NCI-H524 (cell line): ENCODE measurements at places on chromosomes 13 and 19.

- no peak for DNase-seq
Observed at GRCh38 chr19:48473161-48473966, 4.2 kb downstream of the CYTH2 start.

GRCh38 chr19:55216461-55217198 is 7.3 kb upstream of the PTPRH start:
- DNase-seq = peak; percentile 84

DNA sequence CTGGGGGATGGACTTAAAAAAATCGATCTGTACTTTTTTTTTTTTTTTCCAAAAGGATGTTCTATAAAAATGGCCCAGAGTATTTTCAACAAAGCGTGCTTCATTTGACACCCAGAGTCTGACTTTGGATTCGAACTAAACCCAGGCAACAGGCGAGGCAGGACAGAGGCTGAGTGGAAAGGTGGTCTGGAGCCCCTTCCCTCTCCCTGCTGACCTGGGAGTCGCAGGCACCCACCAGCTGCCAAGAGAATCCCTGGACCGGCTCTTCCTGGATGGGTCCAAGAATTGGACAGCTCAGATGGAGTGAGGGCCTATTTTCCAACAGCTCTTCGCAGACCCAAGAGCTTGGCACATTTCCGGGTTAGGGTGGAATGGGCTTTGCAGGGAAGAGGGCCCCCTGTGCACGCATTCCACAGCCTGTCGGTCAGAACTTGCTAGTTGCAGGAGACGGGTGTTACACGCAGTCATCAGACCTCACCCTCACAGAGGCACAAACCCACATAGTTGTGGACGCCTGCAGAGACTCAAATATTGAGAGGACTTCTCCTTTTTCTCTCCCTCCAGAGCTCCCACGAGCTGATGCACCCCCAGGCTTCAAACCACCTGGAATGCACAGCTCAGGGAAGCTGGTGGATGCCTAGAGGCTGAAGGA is 15.2 kb downstream of the KCTD15 start:
- no peak for DNase-seq

GRCh38 chr13:40680659-40681323 is 14.3 kb upstream of the FOXO1 start:
- DNase-seq = no peak

GRCh38 chr19:1270213-1270853 is 1.2 kb downstream of the CIRBP start:
- no peak for DNase-seq

DNA sequence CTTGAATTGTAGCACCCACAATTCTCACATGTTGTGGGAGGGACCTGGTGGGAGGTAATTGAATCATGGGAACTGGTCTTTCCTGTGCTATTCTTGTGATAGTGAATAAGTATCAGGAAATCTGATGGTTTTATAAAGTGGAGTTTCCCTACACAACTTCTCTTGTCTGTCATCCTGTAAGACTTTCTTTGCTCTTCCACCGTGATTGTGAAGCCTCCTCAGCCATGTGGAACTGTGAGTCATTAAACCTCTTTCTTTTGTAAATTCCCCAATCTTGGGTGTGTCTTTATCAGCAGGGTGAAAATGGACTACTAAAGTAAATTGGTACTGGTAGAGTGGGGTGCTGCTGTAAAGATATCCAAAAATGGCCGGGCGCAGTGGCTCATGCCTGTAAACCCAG is 215.6 kb downstream of the LIG4 start:
- no peak for DNase-seq

DNA sequence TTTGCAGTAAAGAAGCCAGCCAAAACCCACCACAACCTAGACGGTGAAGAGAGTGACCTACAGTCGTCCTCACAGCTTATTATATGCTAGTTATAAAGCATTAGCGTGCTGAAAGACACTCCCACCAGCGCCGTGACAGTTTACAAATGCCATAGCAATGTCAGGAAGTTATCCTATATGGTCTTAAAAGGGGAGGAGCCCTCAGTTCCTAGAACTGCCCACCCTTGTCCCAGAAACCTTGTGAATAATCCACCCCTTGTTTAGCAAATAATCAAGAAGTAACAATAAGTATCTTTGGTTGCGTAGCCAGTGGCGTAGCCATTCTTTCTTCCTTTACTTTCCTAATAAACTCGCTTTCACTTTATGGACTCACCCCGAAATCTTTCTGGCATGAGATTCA is 227.9 kb upstream of the ARGLU1 start:
- DNase-seq = no peak

GRCh38 chr13:101875717-101876393 is 423.4 kb downstream of the ITGBL1 start:
- DNase-seq = no peak

GRCh38 chr13:98595134-98595533 is 18.2 kb upstream of the STK24 start:
- no peak for DNase-seq

GRCh38 chr13:75660694-75661093 is 24.6 kb downstream of the LMO7 start:
- DNase-seq = no peak

GRCh38 chr19:18731562-18732008 is 48.1 kb downstream of the CRTC1 start:
- no peak for DNase-seq

GRCh38 chr13:42395086-42395821 is 123.3 kb downstream of the AKAP11 start:
- no peak for DNase-seq

- peak; percentile 6 for DNase-seq
Observed at GRCh38 chr19:53102206-53102755, 941 bp downstream of the ZNF160 start.

- no peak for DNase-seq
Observed at GRCh38 chr13:33722216-33722915, 95.6 kb upstream of the RFC3 start.

- no peak for DNase-seq
Observed at GRCh38 chr13:100451923-100452322, 136.7 kb downstream of the GGACT start.

DNA sequence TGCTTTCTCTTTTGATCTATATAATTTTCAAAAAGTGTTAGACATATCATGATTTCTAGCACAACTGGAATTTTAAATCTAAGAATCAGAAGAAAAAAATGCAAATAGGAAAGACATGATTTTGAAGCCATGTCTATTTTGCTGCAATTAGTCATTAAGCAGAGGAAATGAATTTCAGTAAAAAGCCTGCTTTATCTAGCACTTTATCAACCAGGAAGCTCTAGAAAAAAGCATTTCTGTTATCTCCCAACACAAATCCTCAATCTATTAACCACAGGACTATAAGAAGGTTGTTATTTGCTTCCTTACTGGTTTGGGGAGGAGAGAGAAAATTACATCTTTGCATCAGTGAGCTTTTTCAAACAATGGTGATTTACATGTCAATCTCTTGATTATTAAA is 716.7 kb downstream of the DIAPH3 start:
- no peak for DNase-seq

DNA sequence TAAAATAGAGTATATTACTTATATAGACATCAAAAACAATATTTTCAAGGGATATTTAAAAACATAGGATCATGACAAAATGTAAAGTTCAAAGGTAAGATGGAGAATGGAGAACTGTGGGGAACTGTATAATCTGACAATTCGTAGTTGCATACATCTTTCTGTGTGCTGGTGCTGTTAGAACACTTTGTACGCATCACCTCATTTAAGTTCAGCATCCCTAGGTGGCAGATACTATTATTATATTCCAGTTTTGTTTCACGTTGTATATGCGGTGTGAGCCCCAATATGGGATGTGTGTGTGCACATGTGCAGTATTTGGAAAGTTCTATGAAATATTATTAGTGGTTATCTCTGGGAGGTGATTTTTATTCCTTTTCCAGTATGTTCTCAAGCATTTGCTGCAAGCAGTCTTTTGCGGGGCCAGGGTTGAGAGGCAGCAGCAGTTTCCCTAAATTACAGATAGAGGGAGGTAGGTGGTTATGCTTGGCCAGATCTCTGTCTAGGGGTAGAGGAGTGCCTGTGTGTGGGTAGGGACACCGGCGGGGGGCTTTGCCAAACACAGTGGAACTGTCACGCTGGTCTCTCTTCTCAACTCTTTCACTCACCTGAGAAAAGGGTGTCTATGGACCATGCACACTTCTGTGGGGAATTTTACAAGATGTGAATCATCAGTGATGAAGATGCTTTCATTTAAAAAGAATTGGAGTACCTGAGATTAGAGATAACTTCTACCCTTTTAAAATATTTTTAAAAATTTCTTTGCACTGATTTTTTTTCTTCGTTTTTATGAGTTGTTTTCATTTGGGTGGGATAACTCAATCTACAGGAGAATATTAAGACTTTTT is 55.6 kb upstream of the ALOX5AP start:
- DNase-seq = peak; percentile 72

GRCh38 chr19:35134601-35135242 is at the start of gene LGI4:
TSS of gene LGI4 (minus strand) at chr19:35135059. CDS start at chr19:35134680, 379 bp downstream.
- DNase-seq = no peak

- DNase-seq = no peak
Observed at GRCh38 chr13:49146950-49147355, 73.2 kb upstream of the MLNR start.

DNA sequence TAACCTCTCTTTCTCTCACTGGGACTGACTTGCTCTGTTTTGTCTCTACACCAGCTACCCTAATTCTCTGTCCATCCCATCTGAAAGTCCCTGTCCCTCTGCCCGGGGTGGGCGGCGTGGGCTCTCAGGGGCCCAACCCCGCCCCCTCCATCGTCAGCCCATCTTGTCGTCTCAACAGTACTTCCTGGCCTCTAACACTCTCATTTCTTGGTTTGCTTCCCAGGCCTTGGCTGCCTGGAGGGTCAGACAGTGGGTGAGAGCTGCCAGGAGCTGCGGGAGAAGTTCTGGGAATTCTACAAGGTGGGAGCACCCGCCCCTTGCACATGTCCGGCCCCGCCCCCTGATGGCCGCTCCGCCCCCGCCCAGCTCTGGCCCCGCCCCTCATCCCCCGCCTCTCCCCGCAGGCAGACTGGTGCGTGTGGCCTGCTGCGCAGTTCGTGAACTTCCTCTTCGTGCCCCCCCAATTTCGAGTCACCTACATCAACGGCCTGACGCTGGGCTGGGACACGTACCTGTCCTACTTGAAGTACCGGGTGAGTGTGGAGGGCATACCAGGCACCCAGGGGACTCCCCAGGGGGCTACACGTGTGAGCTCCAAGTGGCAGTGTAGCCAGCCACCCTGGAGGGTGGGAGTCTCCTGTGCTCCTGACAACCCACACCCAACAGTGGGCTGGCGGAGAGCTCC is 1.7 kb downstream of the MPV17L2 start:
- DNase-seq = no peak

DNA sequence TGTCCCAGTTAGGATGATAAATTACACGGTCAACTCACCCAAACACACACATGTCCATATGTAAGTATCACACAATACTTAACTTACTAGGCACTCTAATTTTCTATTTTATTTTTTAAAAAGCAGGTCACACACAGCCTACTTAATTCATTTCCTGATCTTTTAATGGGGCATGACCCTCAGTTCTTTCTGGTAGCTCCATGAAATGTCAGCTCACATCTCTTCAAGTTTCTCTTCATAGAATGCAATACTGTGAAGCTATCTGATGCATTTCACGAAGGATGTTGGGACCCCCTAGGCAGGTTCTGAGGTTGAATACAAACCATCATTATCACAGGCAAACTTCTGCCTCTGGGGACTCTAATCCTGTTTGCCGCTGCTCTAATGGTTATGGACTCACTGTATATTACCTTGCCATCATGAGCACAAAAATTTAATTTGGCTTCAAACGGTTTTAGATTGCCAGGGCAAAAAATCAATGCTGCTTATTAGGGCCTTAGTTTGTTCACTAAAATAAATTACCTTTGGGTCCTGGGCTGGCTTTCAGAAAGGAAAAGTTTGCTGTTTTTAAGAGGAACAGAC is 16.1 kb upstream of the DHRS12 start:
- DNase-seq = no peak

DNA sequence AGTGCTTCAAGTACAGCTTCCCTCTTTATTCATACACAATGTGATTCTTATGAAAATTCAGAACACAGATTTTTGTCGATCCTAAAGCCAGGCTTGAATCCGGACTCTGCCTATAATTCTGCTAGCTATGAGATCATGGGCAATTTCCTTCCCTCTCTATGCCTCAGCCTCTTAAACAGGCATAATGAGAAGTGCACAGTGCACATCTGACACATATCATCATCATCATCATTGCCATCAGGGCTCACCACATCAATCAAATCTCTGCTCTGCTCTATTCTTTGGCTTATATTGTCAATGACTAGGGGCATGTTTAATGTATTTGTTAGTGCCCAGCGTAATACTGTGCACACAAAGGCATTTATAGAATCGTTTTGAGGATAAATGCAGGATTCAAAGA is 269.1 kb downstream of the ABCC4 start:
- DNase-seq = no peak

DNA sequence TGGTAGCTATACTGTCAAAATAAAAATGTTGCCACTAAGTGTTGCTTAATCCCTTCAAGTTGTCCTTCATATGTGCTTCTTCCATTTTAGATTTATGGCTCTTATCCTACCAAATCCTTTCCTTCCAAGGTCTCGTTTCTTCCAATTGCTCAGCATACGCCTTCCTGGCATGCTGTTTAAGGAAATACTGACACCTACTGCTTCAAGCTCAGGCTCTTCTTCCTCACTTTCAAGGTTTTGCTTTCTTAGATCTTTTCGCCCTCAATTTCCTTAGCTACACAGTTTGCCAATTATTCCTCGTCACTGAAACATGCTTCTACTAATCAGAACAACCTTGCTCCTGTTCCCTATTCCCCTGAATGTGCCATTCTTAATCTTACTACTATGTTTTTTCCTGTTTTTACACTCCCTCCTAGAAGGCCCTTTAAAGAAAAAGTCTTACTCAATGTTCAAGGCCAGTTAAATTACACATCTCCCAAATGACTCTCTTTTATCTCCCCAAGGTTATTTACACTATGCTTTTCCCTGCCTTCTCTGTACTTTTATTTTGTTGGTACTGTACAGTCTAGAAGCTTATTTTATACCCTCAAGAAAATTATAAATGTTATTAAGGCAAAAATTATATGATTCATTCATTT is 343.1 kb downstream of the MZT1 start:
- DNase-seq = peak; percentile 82

DNA sequence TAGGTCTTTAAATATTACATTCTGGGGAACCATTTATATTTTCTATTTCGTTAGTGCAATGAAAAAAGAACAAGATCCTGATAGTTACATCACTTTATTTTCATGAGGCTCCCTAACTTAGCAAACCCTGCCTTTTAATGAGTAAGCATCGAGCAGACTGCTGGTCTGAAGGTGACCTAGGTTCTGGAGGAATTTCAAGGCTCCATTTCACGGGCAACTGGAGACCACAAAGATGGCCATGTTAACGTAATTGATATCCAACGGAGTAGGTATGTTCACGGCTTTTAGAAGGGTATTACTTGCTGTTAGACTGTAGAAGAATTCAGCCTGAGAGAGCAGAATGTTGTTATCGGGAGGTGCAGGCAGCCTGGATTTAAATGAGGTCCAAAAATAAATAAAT is 1597.6 kb downstream of the EFNB2 start:
- DNase-seq = no peak

GRCh38 chr13:45289936-45290563 is 50.9 kb downstream of the TPT1 start:
- no peak for DNase-seq

GRCh38 chr19:56110515-56111448 is 10.3 kb downstream of the ZNF787 start:
- DNase-seq = no peak

- no peak for DNase-seq
Observed at GRCh38 chr19:33659835-33660234, 38.1 kb downstream of the CHST8 start.

GRCh38 chr19:46000491-46001246 is 5.4 kb downstream of the CCDC61 start:
- peak; percentile 34 for DNase-seq

- DNase-seq = peak; percentile 48
Observed at GRCh38 chr19:13430790-13431582, 75.3 kb downstream of the CACNA1A start.

GRCh38 chr13:91242652-91243051 is 104.8 kb upstream of the MIR17HG start:
- DNase-seq = no peak
